Activated naive CD4-positive, alpha-beta T cell treated with anti-CD3 and anti-CD28 coated beads for 36 hours (primary cell): ENCODE measurements at places on chromosomes 4 and X. TPM values are rescaled to one million over a fixed set of nuclear protein-coding genes. Genes with fewer than 3 reads are reported as not detected.
A peak's percentile ranks its signal among the peaks of the same experiment; 100 is the strongest.

- no peaks in the 10 kb centered on the region for H3K4me1 ChIP-seq
- peaks cover 69% of the 10 kb centered on the region for H3K36me3 ChIP-seq
- no peak for DNase-seq
- H3K27ac ChIP-seq, result no peak overlapping the region
Observed at GRCh38 chr4:517806-518070, 18.7 kb downstream of the PIGG start.

The FSTL5 gene
- not detected for total RNA-seq

- H3K27me3 ChIP-seq, result peaks cover 5% of the 10 kb centered on the region
- no peak overlapping the region for H3K4me3 ChIP-seq
- no peaks in the 10 kb centered on the region for H3K36me3 ChIP-seq
Observed at GRCh38 chrX:16204538-16204937, 37.3 kb downstream of the MAGEB17 start.

DNA sequence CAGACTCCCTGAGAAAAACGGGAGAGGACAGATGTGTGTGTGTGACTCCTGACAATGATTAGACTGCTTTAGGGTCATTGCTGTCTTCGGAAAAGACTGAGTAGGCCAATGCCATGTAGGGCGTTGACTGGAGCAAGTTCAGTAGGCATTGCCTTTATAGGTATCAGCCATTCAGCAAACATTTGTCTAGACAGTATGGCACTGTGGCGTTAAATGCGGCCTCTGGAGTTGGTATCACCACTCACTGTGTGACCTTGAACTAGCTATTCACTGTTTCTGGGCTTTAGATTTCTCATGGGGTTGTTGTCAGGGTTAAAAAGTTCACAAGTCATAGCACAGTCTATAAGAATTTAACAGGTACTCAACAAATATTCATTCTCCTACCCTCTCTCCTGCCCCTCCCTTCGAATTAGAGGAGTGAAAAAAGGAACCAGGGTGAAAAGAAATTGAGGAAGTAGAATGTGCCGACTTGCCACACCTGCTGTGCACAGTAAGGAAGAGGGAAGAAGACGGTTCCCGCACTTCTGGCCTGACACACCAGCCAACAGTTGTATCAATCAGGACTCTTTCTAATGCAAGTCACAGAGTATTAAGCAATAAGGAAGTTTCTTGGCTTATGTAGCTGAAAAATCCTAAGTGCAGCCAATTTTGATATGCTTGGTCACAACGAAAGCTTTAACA lies 83.2 kb upstream of the PLAC8 start:
- H3K27me3 ChIP-seq, result no peaks in the 10 kb centered on the region
- H3K27ac ChIP-seq, result no peak overlapping the region
- DNase-seq, result no peak
- no peaks in the 10 kb centered on the region for H3K36me3 ChIP-seq
- no peak overlapping the region for H3K4me3 ChIP-seq

DNA sequence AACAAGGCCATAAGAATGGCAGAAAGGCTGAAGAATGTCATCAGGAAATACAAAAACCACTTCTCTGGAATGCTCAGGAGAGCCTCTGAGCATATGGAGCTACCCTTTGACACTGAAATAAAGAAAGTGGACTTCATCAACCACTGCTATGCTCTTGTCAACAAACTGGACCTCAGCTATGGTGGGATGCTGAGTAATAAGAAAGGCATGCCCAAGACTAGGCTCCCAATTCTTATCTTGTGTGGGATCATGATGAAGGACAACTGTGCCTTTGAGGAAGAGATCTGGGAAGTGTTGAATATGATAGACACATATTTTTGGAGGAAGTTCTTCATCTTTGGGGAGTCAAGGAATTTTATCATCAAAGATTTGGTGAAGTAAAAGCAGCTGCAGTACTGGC lies 86.9 kb upstream of the MAGEB16 start:
- H3K4me1 ChIP-seq, result no peaks in the 10 kb centered on the region
- H3K27me3 ChIP-seq, result no peaks in the 10 kb centered on the region
- no peak overlapping the region for H3K4me3 ChIP-seq
- H3K27ac ChIP-seq, result no peak overlapping the region
- no peaks in the 10 kb centered on the region for H3K36me3 ChIP-seq

The COL4A6 gene
- not detected for total RNA-seq

- H3K4me1 ChIP-seq, result no peaks in the 10 kb centered on the region
- no peak overlapping the region for H3K4me3 ChIP-seq
- peak; percentile 12 for DNase-seq
- H3K27ac ChIP-seq, result no peak overlapping the region
Observed at GRCh38 chr4:141860974-141861373, 224.6 kb downstream of the IL15 start.
